RCC 7860 (cell line): ENCODE measurements at places on chromosomes 13 and 19.

DNA sequence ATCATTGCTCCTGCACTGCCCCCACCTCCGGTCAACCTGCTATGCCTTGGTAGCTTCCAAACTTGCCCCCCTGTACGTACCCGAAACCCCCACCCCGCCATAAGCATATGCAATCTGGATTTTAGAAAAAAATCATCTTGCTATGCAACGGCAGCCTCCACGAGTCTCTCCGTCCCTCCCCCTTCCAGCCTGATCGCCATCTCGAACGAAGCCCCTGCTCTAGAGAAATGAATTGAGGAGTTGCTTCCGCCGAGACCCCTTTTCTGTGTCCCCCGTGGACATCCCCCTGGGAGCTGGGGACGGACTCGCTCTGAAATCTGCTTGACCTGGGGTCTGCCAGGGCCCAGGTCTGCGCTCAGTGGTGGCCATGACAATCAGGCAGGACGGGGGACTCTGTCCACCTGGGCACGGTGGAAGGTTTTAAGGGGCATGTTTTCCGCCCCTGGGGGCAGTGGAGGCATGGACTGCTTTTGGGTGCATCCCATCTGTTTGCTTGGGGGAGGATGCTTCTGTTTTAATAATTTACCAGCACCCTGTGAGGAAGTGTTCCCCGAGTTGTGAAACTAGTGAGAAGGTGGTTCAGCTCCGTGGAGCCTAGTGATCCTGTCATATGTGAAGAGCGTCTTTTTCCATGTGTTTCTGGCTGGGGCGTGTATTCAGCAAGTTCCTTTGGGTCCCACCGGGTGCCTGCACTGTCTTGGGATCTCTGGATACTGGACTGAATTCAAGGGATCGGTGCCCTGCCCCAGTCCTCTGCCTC, 1.0 kb downstream of the KDM4B start:
- DNase-seq: no peak

GRCh38 chr19:32339988-32340874, 5.2 kb upstream of the ZNF507 start:
- peak; percentile 22 for DNase-seq

DNA sequence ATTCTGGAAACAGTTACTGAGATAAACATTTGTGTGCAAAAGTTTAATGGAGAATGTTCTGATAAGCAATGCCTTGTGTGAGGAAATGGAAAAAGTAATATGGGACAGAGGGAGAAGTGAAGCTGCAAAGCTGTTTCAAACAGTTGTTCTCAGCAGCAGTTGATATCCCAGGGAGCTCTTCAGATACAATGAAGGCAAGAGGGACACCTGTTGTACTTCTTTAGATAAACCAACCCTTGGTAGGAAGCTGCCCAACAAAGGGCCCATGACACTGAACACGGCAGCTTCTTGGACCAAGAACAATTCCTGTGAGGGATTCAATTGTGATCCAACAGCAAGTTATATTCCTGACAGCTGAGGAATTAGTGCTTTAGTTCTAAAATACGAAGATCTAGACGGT, 894.3 kb upstream of the PCDH20 start:
- no peak for DNase-seq

- no peak for DNase-seq
Measured at GRCh38 chr19:57210381-57210780, 19.1 kb downstream of the ZNF264 start.

GRCh38 chr19:51830274-51830673, 35.3 kb downstream of the FPR3 start:
- DNase-seq: no peak

GRCh38 chr19:17656970-17657369, 31.2 kb downstream of the UNC13A start:
- DNase-seq: no peak
